Stimulated activated CD4-positive, alpha-beta T cell treated with anti-CD3 and anti-CD28 coated beads, Interleukin-4, amount 100 ng/mL, for 1 hour (primary cell): ENCODE measurements at places on chromosomes 13 and 19.

DNA sequence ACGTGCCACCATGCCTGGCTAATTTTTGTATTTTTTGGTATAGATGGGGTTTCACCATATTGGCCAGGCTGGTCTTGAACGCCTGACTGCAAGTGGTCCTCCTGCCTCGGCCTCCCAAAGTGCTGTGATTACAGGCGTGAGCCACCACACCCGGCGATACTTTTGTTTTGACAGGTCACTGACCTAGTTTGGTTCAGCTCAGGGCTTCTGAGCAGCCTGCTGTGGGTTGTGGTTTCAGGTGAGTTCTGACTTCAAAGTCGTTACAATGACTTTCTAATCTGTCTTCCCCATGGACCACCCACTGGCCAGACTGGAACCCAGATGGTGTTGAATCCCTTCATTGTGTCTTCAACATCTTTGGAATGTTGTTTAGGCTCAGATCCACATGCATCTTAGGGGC is 73.8 kb downstream of the TRPM4 start:
- DNase-seq = no peak

DNA sequence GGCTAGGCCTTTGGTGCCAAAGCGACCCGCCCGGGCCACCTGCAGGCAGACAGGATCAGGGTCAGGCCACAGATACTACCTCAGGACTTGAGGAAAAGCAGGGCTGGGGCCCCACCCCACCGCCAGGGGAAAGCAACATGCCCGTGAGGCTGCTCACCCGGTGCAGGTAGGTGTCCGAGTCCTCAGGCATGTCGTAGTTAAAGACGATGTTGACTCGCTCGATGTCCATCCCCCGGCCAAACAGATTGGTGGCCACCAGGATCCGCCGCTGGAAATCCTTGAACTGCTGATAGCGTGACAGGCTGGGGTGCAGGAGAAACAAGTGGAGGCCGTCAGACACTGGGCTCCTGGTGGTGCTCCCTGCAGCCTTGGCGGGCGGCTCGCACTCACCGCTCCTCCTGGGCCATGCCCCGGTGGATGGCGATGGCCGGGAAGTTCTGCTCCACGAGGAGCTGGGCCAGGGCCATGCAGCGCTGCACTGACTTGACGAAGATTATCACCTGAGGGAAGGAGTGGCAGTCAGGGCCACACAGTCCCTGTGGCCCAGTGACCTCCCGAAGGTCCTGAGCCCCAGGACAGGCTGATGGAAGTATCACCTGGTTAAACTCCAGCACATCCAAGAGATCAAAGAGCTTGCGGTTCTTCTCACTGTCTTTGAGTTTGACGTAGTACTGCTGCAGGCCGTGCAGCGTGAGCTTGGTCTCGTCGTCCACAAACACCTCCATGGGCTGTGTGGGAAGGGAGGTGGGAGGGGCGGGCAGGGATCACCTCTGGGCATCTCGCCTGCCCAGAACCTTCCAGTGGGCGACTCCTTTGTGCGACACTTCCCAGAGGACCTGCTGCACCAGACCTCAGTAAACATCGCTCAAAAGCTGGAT is 9.8 kb downstream of the DDX39A start:
- DNase-seq = no peak

DNA sequence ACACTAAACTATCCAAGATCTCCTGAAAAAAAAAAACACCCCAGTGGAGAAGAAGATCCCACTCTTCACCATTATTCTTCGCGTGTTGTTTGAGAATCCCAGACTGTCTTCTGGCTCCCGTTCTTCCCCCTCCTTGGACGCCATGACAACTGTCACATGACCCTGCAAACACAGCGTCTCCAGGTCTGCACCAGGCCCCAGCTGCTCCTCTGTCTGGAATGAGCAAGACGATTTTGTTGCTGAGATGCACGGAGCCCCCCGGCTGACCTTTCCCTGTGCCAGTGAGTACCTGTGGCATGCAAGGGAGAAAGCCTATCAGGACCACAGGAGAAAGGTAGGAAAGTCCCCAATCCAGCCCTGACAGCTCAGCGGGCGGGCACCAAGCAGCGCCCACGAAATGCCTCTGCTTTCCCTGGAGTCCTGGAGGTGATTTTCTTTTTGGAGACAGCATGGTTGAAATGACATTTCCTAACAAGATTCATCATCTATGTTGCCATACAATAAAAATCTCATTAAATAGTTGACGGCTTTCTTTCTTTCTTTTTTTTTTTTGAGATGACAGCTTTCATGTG is at the start of gene CFAP97D2:
Gene CFAP97D2, plus strand, starts transcription at position 171 of the 572 bp plus-strand sequence. Its CDS starts 74 bp downstream, at position 245.
- no peak for DNase-seq

DNA sequence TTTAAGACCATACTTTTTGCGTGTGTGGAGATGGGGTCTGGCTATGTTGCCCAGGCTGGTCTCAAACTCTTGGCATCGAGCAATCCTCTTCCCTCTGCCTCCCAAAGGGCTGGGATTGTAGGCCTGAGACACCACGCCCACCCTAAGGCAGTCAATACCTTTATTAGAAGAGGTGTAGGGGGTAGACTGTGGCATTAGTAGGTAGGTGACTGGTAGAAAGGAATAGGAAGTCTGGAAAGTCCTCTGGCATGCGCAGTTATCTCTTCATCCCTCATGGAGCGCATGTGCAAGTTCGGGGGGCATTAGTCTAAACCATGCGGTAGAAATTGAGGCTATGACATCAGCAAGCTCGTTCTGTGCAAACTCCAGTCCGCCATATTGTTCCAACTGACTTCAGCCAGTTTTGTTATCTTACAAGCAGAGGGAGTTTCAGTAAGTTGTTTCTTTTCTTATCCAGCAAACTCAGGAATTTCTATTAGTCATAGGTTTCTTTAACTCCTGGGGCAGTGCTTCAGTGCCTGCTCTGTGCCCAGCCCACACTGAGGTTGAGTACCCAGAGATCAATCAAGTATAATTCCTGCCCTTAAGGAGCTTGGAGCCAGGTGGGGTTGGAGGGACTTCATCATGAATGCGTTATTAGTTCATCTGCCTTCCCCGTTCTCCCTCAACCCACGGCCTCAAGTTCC is 7.3 kb upstream of the RANBP3 start:
- DNase-seq = no peak

- no peak for DNase-seq
Observed at GRCh38 chr13:38340624-38341023, 9.0 kb upstream of the UFM1 start.

- DNase-seq = no peak
Observed at GRCh38 chr13:74200081-74200480, 65.9 kb upstream of the KLF12 start.

DNA sequence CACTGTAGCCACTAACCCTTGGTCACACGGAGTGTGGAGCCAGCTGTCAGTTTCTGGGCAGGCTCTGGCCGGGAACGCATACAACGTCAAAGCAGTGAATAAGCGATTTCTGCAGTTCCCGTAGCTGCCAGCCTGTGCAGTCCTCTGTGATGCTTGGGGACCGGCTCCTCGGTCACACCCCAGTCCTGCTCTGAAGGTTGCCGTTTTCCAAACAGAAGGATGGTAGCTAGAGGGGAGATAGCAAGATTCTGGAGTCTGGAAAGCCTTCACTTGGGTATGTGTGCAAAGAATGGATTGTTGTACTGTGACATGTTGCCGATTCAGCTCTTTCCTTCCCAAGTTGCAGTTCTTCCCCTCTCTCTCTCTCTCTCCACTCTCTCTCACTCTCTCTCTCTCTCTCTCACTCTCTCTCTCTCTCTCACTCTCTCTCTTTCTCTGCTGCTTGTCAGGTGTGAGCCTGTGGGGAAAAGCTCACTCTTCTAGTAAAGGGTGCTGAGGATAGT is 38.7 kb upstream of the C1QTNF9 start:
- peak; percentile 46 for DNase-seq

DNA sequence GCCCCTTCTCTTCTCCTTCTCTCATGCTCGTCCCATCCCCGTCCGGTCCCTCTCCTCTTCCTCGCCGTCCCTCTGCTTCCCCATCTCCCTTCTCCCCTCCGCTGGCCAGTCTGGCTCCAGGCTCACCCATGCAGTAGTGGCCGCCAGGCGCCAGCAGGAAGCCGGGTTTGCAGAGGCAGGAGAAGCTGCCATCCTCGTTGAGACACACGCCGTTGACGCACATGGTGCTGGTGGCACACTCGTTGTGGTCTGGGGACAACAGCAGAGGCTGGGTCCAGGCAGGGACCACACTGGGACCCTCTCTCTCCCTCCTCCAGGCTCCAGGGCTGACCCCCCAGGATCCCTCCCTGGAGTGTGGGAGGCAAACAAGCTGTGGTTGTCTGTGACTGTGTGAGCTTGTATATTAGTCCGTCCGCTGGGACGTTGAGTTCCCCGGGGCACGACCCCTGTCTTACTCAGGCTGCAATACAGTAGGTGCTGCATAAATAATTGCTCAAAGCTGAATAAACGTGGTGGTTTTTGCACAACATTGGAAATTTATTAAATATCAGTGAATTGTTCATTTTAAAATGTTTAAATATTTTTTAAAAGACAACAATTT is 16.4 kb downstream of the FBN3 start:
- no peak for DNase-seq

GRCh38 chr13:78341032-78341431 is 262.3 kb downstream of the POU4F1 start:
- DNase-seq = no peak

DNA sequence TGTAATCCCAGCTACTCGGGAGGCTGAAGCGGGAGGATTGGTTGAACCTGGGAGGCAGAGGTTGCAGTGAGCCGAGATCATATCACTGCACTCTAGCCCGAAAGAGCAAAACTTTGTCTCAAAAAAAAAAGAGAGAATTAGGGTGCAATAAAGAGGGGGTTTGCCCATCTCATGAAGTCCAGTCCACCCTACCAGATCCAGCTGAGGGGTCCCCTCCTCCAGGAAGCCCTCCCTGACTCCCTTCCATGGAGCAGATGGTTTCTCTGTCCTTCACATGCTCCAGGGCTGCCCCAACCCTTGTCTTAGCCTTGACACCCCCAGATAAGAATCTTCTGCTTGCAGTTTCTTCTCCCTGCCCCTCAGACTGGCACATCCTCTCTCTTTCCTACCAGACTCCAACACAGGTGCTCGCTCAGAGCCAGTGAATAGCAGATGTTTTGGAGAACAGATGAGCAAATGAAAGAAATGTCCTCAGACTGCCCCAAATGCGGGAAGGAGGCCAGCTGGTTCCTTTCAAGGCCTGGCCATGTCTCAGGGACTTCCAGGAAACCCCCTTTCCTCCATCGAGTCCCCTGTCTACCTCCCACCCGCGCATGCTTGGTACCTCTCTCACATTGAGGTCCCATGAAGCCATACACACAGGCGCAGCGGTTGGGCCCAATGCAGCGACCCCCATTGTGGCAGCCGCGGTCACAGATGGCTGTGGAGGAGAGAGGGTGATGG is 5.0 kb downstream of the FBN3 start:
- DNase-seq = no peak

GRCh38 chr19:35436477-35437405 is 11.3 kb upstream of the FFAR2 start:
- no peak for DNase-seq

DNA sequence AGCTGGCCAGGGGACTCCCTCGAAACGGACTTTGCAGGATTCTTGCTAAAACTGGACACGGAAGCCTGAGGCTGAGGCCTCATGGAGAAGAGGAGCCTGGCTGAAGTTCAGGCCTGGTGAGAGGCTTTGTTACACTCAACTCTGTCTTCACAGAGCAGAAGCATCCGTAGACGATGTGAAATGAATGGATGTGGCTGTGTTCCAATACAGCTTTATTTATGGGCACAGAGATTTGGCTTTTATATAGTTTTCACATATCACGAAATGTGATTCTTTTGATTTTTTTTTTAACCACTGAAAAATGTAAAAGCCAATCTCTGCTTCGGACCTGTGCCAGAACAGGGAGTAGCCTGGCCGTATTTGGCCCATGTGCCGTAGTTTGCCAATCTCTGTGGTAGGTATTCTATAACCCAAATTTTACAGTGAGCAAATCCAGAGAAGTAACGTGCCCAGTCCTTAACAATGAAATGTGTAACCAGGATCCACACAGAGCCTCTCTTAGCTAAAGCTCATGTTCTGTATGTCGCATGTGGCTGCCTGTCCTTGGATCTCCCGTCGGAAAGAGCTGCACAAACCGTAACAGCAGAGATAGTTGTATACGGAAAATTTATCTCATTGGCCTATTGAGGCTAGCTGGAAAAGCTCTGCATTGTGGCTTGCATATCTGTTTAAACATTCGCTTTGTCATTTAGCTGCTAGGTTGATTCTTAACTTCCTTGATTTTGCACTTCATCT is 171.6 kb upstream of the RNF113B start:
- no peak for DNase-seq

GRCh38 chr19:29107831-29108230 is 105.1 kb downstream of the UQCRFS1 start:
- no peak for DNase-seq

DNA sequence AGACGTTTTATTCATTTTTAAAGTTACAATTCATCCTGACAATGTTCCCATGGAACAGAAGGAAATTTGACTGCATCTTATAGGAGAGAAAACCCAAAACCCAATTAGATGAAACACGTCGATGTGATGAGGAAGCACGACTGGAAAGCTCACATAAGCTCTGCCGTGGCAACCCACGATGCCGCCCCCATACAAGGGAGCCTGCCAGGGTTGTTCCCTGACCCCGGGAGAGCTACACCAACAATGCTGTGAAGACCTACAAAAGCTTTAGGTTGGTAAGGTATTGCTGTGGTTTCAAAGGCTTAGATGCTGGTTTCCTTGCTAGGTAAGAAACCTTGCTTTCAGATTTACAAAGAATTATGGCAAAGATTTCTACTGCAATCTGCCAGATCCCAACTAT is 393.1 kb downstream of the KLF12 start:
- DNase-seq = no peak

DNA sequence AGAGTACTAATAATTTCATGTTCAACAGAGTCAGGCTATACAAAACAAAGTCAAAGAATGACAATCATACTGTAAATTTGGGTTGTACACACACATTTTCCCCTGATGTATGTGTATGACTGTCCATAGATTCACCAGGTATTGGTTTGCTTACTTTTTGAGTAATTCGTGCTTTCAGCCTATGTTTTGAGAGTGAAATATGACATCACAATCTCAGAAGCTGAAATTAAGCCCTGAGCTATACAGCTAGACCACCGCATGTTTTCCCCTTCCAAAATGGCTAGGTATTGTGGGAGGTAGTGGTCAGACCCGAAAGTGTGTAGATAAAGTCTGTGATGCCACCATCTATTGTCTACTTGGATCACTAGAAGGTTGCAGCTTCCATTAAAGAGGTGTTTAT is 102.8 kb downstream of the KATNAL1 start:
- DNase-seq = no peak

DNA sequence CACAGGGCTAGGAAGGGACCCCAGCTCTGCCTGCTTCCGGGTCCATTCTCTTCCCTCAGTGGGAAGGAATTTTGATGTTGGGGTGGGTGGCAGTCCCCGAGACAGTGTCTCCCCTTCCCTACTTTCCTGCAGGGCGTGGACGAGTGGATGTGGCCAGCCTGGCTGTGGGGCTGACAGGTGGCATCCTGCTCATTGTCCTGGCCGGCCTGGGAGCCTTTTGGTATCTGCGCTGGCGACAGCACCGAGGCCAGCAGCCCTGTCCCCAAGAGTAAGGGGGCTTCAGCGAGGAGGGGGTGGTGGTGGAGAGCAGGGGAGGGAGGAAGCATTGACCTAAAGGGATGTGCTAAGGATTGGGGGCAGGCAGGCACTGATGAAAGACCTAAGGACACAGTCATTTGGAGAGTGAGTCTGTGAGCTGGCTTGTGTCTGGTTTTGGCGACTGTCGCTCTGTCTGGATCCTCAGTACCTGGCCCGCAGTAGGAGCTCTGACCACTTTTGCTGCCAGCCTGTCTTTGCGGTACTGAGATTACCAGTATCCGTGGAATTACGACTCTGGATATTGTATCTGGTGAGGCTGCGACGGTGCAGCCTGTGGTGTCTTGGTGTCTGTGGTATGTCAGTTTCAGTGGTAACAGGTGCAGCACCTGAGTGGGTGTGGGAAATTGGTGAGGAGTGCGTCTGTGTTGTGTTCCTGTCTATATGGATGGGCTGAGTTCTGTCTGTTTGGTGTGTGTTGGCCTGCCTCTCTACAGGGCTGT is 2.4 kb upstream of the PRR12 start:
- DNase-seq = peak; percentile 45
